ENCODE measurements at places on chromosomes 7 and 10.

DNA sequence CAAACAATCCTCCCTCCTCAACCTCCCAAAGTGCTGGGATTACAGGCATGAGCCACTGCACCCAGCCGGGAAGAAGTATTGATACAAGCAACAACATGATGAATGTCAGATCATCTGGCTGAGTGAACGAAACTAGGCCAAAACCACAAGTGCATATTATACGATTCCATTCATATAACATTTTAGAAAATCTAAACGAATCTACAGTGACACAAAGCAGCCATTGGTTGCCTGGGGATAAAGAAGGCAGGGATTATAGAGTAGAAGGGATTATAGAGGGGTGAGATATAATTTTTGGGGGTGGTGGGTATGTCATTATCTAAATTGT is 11.5 kb upstream of the RHBDD2 start:
- DNase-seq: no peak

DNA sequence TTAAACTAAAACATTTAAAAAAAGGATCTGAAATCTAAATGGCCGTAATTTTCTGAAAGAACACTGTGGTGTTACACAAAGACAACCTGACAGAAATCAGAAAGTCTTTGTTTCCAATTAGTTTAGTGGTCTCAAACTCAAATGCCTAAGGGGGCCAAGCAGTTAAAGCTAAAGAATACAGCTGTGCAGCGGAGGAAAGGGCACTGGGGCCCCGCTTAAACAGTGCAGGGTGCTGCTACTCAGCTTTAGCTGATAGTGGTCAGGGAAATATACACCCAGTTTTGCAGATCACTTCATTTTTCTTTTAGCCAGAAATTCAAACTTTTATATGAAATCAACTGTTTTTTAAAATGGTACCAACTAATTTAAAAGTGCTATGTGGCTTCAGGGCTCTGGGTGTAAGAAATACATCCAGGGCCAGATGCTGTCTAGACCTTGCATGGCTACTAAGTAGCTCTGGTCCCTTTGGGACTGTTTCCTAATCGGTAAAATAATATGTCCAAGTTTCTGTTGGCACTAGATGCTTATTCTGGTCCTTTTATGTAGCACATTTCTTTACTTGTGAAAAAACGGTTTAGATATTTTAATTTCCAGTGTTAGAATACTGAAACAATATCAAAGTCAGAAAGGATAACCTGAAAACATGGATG is 161.8 kb upstream of the LAMB4 start:
- no peak for DNase-seq

GRCh38 chr7:123208793-123209192 is 9.0 kb upstream of the SLC13A1 start:
- no peak for DNase-seq

- DNase-seq: no peak
Measured at GRCh38 chr7:91571601-91572000, 307.4 kb downstream of the FZD1 start.

DNA sequence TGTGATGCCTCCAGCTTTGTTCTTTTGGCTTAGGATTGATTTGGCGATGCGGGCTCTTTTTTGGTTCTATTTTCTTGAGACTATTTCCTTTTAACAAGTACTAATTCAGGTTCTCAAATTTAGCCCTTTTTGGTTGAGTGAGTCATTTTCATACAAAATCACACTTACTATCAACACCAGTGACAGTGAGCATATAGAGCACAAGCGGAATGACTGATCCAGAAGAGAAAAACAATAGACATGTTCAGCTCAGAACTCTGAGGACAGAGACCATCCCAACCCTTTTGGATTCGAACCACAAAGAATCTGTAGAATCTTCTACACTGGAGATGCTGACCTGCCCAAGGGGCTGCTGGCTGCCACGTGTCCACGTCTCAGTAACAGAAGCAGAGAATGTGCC is 56.4 kb upstream of the INSYN2A start:
- no peak for DNase-seq

DNA sequence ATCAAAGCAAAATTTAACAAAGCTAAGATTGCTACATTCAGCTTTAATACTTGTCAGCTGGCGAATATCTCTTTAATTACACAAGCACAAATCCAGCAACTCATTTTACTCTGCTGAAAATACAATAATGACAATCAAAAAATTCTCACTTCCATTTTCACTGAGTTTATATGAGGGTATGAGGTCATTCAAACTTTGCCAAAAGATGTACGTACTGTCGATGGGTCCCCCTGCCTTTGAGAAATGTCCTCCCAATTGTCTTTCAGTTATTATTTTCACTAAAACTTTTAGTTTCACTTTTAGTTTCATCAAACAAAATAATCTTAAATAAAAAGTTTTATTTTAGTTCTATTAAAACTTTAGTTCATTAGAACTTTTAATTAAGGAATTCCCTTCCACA is 159.5 kb upstream of the WDR11 start:
- no peak for DNase-seq

DNA sequence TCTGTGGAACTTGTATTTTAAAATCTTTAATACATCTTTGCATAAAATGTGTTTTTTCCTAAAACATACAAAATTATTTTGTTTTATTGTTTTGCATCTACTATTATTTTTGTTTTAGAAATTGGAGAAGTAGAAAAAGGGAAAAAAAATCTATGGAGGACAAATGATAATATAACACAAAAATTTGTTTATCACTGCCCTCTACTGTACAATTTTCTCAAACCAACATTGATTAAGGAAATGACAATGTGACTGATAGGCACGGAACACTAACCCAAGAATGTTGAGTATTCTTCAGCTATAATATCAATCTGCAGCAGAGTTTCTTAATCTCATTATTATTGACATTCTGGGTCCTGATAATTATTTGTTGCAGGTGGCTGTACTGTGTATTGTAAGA is 9.5 kb upstream of the ING3 start:
- DNase-seq: no peak

GRCh38 chr7:148894591-148894990 is 10.5 kb upstream of the EZH2 start:
- DNase-seq: no peak

DNA sequence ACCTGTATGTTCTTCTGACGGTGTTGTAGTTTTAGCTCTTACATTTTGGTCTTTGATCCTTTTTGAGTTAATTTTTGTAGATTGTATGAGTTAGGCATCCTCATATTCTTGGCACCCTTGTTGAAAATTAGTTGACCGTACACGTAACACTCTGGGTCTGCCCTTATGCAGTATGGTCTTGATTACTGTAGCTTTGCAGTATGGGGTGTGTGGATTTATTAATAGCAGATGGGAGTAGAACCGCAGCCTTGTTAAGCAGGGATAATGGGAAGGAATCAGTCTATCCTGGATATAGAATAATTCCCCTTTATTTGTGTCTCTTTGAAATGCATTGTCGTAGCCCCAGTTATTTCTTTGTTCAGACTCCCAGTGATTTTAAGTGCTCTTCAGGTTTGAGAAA is 95.5 kb downstream of the UBE3C start:
- no peak for DNase-seq

Measured in right atrium auricular region (tissue), 2 donors.